ENCODE measurements at places on chromosomes 11 and 22. TPM values are rescaled to one million over a fixed set of nuclear protein-coding genes. Genes with fewer than 3 reads are reported as not detected.

The OR52L1 gene
- not detected for polyA plus RNA-seq

The PSMD13 gene
- polyA plus RNA-seq, result 288 TPM

The LRRN4CL gene
- not detected for polyA plus RNA-seq

The WBP2NL gene
- 1.3 TPM for polyA plus RNA-seq

The ROBO4 gene
- polyA plus RNA-seq, result not detected

- no peaks in the 10 kb centered on the region for H3K36me3 ChIP-seq
- H3K27me3 ChIP-seq, result no peaks in the 10 kb centered on the region
- peaks cover 3% of the 10 kb centered on the region for H3K4me1 ChIP-seq
- no peak overlapping the region for H3K27ac ChIP-seq
Measured at GRCh38 chr11:3914805-3915204, 59.3 kb downstream of the STIM1 start.

GRCh38 chr11:119755356-119756071 lies 26.5 kb upstream of the NECTIN1 start:
- no peak for DNase-seq
- H3K4me3 ChIP-seq, result peak overlapping the region; percentile 26
- no peak overlapping the region for H3K27ac ChIP-seq
- no peaks in the 10 kb centered on the region for H3K36me3 ChIP-seq
- no peaks in the 10 kb centered on the region for H3K27me3 ChIP-seq
- peaks cover 27% of the 10 kb centered on the region for H3K4me1 ChIP-seq

- no peaks in the 10 kb centered on the region for H3K4me1 ChIP-seq
- H3K27me3 ChIP-seq, result peaks cover 3% of the 10 kb centered on the region
- H3K27ac ChIP-seq, result no peak overlapping the region
- no peak for DNase-seq
- no peaks in the 10 kb centered on the region for H3K36me3 ChIP-seq
Measured at GRCh38 chr11:119742263-119742861, 13.4 kb upstream of the NECTIN1 start.

DNA sequence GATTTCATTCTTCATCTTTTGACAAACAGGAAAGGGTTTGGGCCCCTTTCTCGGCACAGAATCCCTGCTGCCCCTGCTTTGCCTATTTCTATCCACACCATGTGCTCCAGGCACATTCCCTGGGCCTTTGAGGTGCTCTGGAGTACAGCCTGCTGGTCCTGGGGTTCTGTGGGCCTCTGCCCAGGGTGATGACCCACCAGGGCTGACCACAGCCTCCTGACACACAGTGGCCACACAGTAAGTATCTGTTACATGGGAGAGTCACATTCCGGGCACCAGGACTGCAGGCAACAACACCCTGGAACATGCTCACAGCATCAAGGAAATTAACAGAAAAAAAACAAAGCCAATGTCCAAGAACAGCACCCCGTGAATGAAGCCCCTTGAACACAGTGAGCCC lies 39.1 kb downstream of the SCUBE2 start:
- H3K4me1 ChIP-seq, result no peaks in the 10 kb centered on the region
- no peaks in the 10 kb centered on the region for H3K36me3 ChIP-seq
- DNase-seq, result no peak
- no peak overlapping the region for H3K4me3 ChIP-seq
- H3K27ac ChIP-seq, result no peak overlapping the region

Measured in GM12878 (cell line).